Heart right ventricle (tissue), 16 donors: ENCODE measurements at places on chromosomes 12 and 14. TPM values are rescaled to one million over a fixed set of nuclear protein-coding genes. Genes with fewer than 3 reads are reported as not detected.

TAS2R42 gene
- not detected for total RNA-seq

IL22 gene
- total RNA-seq: not detected

DNA sequence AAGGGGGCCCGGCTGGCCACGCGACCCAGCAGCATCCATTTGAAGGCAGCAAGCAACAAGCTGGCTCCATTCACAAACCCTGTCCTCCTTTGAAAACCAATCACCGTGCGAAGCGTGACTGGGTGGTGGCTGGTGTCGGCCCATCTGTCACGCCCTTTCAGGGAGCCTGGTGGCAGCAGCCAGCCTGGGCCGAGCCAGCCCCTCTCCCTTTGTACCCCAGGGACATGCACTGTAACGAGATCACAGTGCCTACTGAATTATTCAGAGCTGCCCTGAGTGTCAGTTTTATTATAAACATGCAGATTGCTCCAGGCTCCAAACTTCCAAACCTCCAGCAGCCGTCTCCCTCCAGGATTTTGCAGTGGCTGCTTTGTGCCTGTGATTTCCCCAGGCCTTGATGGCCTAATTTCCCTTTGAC lies 22.3 kb upstream of the CTDSP2 start:
- peak; percentile 30 for DNase-seq
- no peaks in the 10 kb centered on the region for H3K27me3 ChIP-seq
- no peaks in the 10 kb centered on the region for H3K36me3 ChIP-seq

DNA sequence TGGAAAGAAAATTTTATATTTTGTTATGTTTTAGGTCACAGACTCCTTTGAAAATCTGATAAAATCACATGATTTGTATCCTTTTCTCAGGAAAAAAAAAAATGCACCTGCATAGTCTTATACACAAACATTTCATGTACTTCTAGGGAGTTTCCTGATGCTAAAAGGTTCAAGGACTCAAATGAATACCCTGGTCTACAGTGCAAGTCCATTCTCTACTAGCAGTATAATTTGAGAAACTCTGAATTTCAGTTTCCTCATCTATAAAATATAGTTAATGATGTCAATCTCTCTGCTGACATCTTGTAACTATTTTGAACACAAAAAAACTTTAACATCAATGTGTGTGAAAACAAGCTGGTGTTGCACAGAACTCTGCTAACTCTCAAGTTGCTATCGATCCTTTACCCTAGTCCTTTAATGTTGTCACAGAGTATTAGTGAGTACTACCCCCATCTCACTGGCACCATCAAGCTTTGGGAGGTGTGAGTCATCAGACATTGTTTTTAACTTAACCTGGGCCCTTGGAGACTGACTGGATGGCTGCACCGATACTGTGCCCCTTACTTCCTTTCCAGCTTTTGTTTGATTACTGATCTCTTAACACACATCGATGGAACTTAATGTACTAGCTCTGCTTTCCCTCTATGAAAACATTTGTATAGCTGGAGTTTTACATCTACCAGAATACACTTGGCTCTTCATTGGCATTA lies 251.9 kb upstream of the SOX5 start:
- no peak for DNase-seq
- H3K4me1 ChIP-seq: no peaks in the 10 kb centered on the region
- H3K27ac ChIP-seq: no peak overlapping the region
- no peak overlapping the region for H3K4me3 ChIP-seq

DNA sequence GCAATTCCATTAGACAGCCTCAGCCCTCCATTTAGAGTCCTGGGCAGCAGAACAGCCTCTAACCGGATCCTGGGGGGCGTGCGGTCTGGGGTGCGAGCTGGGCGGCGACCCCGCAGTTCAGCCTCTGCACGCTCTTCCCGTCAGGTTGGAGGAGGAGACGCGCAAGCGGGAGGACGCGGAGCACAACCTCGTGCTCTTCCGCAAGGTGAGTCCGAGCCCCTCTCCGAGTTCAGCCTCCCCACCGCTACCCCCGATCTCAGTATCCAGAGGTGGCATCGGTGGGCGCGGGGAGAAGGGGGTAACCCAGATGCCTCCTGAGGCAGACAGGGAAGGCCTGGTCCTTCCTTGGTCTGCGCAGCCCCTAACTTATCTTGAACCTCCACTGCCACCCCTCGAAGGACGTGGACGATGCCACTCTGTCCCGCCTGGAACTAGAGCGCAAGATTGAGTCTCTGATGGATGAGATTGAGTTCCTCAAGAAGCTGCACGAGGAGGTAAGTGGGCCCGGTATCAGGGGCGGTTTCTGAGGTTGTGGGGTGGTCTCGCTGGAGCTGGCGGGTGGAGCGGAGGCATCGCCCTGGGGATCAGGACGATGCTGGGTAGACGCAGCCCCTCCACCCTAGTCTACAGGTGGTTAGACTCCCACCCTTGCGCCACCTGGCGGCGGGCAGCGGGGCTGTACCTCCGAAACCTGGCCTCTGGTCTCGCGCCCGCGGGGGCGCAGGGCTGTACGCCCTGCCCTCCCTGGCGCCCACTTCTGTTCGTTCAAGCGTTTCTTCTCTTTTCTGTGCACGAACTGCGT lies 1.3 kb downstream of the PRPH start:
- peaks cover 40% of the 10 kb centered on the region for H3K4me1 ChIP-seq
- no peak overlapping the region for H3K27ac ChIP-seq
- no peaks in the 10 kb centered on the region for H3K36me3 ChIP-seq
- no peak overlapping the region for H3K4me3 ChIP-seq
- peaks cover 27% of the 10 kb centered on the region for H3K27me3 ChIP-seq

- H3K27me3 ChIP-seq: no peaks in the 10 kb centered on the region
- no peak overlapping the region for H3K4me3 ChIP-seq
- DNase-seq: no peak
- no peak overlapping the region for H3K27ac ChIP-seq
- H3K4me1 ChIP-seq: no peaks in the 10 kb centered on the region
Measured at GRCh38 chr12:40587421-40587820, 104.8 kb upstream of the CNTN1 start.

GLIPR1L1 gene
- total RNA-seq: not detected

PRKD1 gene
- 3.7 TPM for total RNA-seq

CCDC175 gene
- total RNA-seq: not detected

GRCh38 chr14:27228053-27228452 lies 630.2 kb upstream of the NOVA1 start:
- no peaks in the 10 kb centered on the region for H3K27me3 ChIP-seq
- no peak for DNase-seq
- H3K4me1 ChIP-seq: no peaks in the 10 kb centered on the region
- no peaks in the 10 kb centered on the region for H3K36me3 ChIP-seq
- H3K4me3 ChIP-seq: no peak overlapping the region
- no peak overlapping the region for H3K27ac ChIP-seq

OTOGL gene
- 0.23 TPM for total RNA-seq

CD4 gene
- total RNA-seq: 2.8 TPM

- DNase-seq: no peak
- H3K27me3 ChIP-seq: no peaks in the 10 kb centered on the region
- no peak overlapping the region for H3K4me3 ChIP-seq
- peaks cover 7% of the 10 kb centered on the region for H3K36me3 ChIP-seq
Measured at GRCh38 chr14:95434121-95434520, 82.3 kb downstream of the SYNE3 start.
